A549 treated with RU486 at 1 μM for 4 hours (cell line): ENCODE measurements at places on chromosomes 4 and X. TPM values are rescaled to one million over a fixed set of nuclear protein-coding genes. Genes with fewer than 3 reads are reported as not detected.

TLR10 gene
- total RNA-seq = 0.05 to 0.06 TPM (median 0.05 TPM) in 3 of 5 replicates, not detected in the others

TGIF2LX gene
- not detected in 5 replicates for total RNA-seq

SMPX gene
- total RNA-seq = 0.12 TPM in 1 of 5 replicates, not detected in the others

REELD1 gene
- not detected in 5 replicates for total RNA-seq

ERAS gene
- 0.13 TPM in 1 of 5 replicates, not detected in the others for total RNA-seq

LRRC66 gene
- 0.05 to 0.17 TPM (median 0.06 TPM) in 5 replicates for total RNA-seq

S100P gene
- 27.5 to 78.2 TPM (median 64.1 TPM) in 5 replicates for total RNA-seq

JADE3 gene
- 10.0 to 14.8 TPM (median 12.7 TPM) in 5 replicates for total RNA-seq

CTAG2 gene
- not detected in 5 replicates for total RNA-seq

GPRASP2 gene
- 3.6 to 7.9 TPM (median 6.1 TPM) in 5 replicates for total RNA-seq

BEX1 gene
- not detected in 5 replicates for total RNA-seq

CMC4 gene
- total RNA-seq = 14.5 to 22.2 TPM (median 17.3 TPM) in 5 replicates

CLIC2 gene
- total RNA-seq = 0.06 to 0.53 TPM (median 0.25 TPM) in 4 of 5 replicates, not detected in the other

SPATA18 gene
- 3.1 to 4.6 TPM (median 4.0 TPM) in 5 replicates for total RNA-seq

HMX1 gene
- total RNA-seq = 0.14 to 0.17 TPM (median 0.16 TPM) in 4 of 5 replicates, not detected in the other

TDO2 gene
- total RNA-seq = 0.60 to 1.3 TPM (median 0.94 TPM) in 5 replicates

HSFX4 gene
- not detected in 5 replicates for total RNA-seq

LNX1 gene
- total RNA-seq = 0.03 to 0.06 TPM in 2 of 5 replicates, not detected in the others

UGT2B11 gene
- total RNA-seq = 0.11 to 0.14 TPM in 2 of 5 replicates, not detected in the others

MAGEA4 gene
- total RNA-seq = not detected in 5 replicates

MAGEE1 gene
- 3.3 to 4.9 TPM (median 4.7 TPM) in 5 replicates for total RNA-seq

FAM47E gene
- total RNA-seq = 0.13 to 0.33 TPM (median 0.19 TPM) in 4 of 5 replicates, not detected in the other
